Stimulated activated CD4-positive, alpha-beta T cell treated with anti-CD3 and anti-CD28 coated beads, Interleukin-2, amount 100 ng/mL, for 24 hours (primary cell): ENCODE measurements at places on chromosomes 4 and X.

- DNase-seq = no peak
Observed at GRCh38 chrX:130834830-130835229, 68.2 kb downstream of the ENOX2 start.

DNA sequence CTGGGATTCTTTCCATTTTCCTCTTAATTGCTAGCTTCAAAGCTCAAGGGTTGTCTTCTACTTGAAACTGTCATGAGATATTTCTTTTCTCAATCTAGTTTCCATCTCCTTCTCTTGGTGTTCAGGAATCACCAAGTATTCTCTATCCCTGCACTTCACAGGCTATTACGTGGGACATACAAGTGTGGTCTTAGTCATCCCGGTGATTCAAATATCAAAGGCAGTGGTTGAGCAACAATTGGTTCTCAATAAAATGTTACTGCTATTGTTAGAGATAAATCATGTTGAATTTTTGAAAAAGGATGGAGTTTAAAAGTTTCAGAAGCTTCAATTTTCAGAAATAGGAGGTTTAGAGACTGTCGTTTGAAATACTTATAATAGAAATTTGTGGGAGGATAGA, 812.9 kb downstream of the FSTL5 start:
- no peak for DNase-seq

- peak; percentile 16 for DNase-seq
Observed at GRCh38 chrX:154918060-154918483, 31.9 kb downstream of the F8A1 start.

GRCh38 chrX:32170481-32170880, 1040.9 kb downstream of the DMD start:
- DNase-seq = no peak

DNA sequence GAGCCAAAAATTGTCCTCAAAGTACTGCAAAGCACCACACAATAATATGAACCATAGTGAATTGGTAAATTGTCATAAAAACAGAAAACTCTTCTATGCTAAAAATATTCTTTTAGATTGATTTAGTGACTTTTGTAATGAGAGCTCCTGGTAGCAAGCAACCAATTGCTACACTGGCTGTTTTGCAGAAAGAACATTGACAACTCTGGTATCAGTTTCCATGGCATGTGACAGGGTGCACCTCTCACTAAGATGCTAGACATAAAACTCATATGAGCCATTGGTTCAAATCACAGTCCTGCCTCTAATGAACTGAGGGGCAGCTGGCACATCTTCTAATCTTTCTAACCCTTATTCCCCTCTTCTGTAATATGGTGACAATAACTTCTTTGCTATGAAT, 212.2 kb downstream of the HS3ST1 start:
- no peak for DNase-seq

DNA sequence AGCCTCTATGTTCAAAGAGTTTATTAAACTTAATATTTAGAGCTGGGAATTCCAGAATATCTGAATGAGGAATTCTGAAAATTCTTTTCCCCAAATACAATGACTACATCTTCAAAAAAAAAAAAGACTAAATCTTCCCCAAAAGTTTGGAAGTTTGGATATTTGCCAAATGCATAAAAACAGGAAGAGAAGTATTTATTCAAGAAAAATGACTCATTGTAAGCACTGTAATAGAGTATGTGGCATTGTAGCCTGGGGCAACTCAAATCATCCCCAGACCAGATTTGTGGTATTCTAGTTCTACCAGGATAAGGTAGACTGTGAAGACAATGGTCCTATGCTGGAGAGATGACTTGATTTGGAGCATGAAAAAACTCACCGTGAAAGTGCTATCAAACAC, 78.5 kb upstream of the PDHA2 start:
- DNase-seq = no peak

GRCh38 chr4:10741961-10742699, 57.6 kb upstream of the CLNK start:
- no peak for DNase-seq

GRCh38 chr4:96486563-96486962, 646.7 kb downstream of the PDHA2 start:
- no peak for DNase-seq

GRCh38 chrX:21382715-21383114, 8.5 kb downstream of the CNKSR2 start:
- DNase-seq = no peak

DNA sequence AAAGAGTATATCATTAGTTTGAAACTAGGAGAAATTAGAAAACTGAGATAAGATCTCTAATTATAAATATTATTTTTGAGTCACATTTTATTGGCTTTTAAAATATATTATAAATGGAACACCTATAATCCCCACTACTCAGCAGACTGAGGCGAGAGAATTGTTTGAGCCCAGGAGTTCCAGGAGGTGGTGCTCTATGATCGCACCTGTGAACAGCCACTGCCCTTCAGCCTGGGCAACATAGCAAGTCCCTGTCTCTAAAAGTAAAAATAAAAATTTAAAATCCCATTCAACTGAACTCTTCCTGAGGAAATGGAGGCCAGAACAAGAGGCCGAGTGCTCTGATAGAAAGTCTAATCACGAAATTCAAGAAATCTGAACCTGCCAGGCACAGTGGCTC, 6.3 kb upstream of the C4orf36 start:
- DNase-seq = no peak

GRCh38 chr4:13415068-13415785, 68.9 kb downstream of the RAB28 start:
- DNase-seq = no peak

GRCh38 chrX:100677611-100678181, 33.7 kb downstream of the SRPX2 start:
- no peak for DNase-seq

- DNase-seq = no peak
Observed at GRCh38 chrX:103716962-103717361, 6.3 kb downstream of the TMEM31 start.

GRCh38 chrX:150486011-150486410, 82.4 kb upstream of the MTM1 start:
- peak; percentile 54 for DNase-seq

- no peak for DNase-seq
Observed at GRCh38 chrX:118552121-118552900, 56.7 kb downstream of the DOCK11 start.

DNA sequence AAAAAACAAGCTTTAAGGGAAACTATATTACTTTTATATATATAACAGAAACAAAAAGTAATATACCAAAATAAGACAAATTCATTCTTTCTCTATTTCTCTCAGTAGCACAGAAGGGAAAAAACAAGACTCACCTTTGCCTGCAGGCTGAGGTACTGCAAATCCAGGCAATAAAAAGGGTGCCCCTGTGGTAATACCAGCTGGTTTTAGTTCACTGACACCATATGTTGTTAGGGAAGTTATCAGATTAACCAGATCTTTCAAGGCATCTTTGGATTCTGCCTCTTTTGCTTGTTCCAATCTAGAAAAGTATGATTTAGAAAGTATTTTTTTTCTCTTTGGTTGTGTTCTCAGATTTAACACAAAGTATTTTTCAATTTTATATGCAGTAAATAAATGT, 139.8 kb downstream of the WDFY3 start:
- DNase-seq = no peak

DNA sequence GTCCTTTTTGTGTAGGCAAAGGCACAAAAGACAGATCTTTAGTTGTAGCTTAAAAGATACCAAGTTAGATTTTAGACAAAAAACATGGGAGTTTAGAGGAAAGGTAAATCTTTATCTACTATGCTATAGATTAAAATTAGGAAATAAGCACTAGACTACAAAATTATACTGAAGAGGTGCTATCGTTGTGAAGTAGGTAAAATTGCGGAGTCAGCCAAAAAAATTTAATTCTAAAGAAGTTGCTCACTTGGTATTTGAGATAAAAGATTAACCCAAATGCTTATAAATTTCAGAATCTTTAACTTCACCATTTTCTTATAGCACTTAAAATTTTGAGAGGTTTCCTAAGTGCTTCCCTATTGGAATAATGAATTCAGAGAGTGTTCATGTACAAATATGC, 604.1 kb downstream of the GRXCR1 start:
- DNase-seq = no peak

GRCh38 chrX:53481816-53482465, 47.8 kb upstream of the HSD17B10 start:
- peak; percentile 46 for DNase-seq

DNA sequence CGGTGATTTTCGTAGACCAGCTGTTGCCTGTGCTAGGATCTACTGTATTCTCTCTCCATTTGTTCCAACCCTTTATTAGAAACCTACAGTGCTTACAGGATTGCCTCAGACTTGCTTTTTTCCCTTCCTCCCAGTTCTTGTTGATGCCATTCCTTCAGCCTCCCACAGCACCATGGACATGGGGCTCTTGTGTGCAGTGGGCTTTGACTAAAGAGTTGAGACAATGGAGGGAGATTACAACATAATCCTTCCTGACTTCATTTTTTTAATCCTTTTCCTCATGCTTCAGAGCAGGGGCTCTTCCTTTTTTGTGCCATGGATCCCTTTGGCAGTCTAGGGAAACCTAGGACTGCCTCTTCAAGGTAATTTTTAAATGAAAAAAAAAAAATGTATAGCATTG, 92.1 kb downstream of the BMPR1B start:
- no peak for DNase-seq

GRCh38 chr4:1218634-1219565, 30.0 kb downstream of the CTBP1 start:
- no peak for DNase-seq

GRCh38 chr4:6439120-6439762, 33.2 kb downstream of the PPP2R2C start:
- no peak for DNase-seq

DNA sequence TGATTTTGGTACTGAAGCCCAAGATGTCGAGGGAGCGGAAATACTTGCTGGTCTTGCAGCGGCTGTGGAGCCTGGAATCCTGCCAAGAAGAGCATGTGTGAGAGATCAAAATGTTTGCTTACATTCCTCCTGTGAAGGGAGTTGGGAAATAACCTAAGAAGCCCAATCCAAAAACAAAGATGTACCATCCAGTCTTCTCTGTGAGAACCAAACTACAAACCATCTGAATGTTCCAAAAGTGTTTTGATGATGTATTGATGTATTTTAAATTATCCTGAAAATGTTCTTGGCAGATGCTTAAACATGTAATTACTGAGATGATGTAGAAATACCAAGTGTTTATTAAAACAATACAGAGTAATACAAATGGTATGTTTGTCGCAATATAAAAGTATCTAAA, 10.1 kb upstream of the ADH1A start:
- DNase-seq = no peak

GRCh38 chrX:77014377-77015372, 432.5 kb upstream of the FGF16 start:
- no peak for DNase-seq

GRCh38 chrX:153973127-153974002, 811 bp downstream of the TMEM187 start:
- DNase-seq = no peak

GRCh38 chrX:127568691-127569090, 483.5 kb downstream of the ACTRT1 start:
- no peak for DNase-seq

GRCh38 chrX:3639236-3639635, 74.2 kb downstream of the PRKX start:
- DNase-seq = no peak

DNA sequence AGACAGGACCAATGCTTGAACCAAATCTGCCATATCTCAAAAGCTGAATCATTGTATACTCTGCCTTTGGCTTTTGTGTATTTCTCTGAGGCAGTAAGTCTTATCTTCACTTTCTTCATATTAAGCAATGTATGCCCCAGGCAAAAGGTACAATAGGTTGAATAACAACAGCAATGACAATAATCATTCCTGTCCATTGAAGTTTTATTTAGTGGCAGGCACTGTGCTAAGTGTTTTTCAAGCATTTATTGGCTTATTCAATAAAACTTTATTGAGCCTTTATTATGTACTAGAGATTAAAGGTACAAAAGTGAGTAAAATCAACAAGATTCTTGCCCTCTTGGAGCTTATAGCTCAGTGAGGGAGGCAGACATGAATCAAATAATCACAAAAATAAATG, 8.2 kb upstream of the CASK start:
- no peak for DNase-seq

- DNase-seq = peak; percentile 53
Observed at GRCh38 chrX:47637546-47638195, 7.9 kb upstream of the CFP start.

- DNase-seq = no peak
Observed at GRCh38 chrX:15946783-15947580, 92.4 kb upstream of the AP1S2 start.

DNA sequence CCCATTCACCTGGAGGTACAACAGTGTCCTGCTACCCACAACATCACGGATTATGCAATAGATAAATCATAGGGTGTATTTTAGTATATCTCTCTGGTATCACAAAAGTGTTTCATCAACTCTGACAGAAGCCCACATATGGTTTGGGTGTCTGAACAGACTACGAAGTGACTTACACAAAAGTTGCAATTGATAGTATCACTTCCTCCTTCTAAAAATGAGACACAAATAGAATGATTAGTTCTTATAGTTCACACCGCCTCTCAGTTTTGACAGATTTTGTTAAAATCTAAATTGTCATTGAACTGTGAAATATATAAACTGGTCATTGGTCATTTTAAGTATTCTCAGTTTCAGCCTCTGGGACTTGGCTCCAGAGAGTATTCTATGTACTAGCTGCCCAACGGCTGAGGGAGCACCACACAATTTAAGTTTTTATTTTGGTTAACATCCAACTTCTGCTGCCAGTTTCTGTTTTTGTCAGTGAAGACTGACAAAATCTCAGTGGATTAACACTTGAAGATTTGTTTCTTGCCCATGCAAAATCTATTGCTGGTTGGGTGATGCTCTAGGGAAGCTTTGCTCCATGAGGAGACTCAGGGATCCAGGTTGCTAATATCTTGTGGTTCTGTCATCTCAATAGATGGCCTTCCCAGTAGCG, 113.8 kb upstream of the PUDP start:
- no peak for DNase-seq

GRCh38 chrX:150526692-150527091, 41.7 kb upstream of the MTM1 start:
- no peak for DNase-seq

GRCh38 chr4:25367004-25367621, 9.9 kb upstream of the ANAPC4 start:
- no peak for DNase-seq
